Right renal cortex interstitium (tissue), 3 donors: ENCODE measurements at places on chromosomes 1 and 21. TPM values are rescaled to one million over a fixed set of nuclear protein-coding genes. Genes with fewer than 3 reads are reported as not detected.

Gene SHE
- 11.2 TPM for polyA plus RNA-seq

Gene FAM151A
- 39.1 TPM for polyA plus RNA-seq

Gene GPA33
- polyA plus RNA-seq: 1.2 TPM

DNA sequence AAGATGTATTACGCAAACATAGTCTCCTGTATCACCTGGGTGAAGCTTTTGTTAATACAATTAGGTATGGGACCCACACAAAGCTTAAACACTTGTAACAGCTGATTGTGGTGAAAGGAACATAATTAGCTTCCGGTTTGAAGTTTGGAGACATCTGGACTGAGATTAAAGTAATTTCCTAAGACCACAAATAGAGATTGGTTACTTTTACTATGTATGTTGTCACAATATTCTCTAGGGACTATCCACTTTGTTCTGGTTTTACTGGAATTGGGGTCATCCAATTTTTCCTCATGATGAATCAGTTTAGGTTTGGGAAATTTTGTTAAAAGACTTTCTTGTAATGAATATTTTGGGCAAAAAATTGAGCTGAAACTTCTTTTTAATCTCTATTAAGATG, 71.8 kb upstream of the SAMSN1 start:
- DNase-seq: no peak

Gene SPOCD1
- polyA plus RNA-seq: 0.31 TPM
